GM12878 (cell line): ENCODE measurements at places on chromosomes 5 and 9. TPM values are rescaled to one million over a fixed set of nuclear protein-coding genes. Genes with fewer than 3 reads are reported as not detected.
A peak's percentile ranks its signal among the peaks of the same experiment; 100 is the strongest.

DNA sequence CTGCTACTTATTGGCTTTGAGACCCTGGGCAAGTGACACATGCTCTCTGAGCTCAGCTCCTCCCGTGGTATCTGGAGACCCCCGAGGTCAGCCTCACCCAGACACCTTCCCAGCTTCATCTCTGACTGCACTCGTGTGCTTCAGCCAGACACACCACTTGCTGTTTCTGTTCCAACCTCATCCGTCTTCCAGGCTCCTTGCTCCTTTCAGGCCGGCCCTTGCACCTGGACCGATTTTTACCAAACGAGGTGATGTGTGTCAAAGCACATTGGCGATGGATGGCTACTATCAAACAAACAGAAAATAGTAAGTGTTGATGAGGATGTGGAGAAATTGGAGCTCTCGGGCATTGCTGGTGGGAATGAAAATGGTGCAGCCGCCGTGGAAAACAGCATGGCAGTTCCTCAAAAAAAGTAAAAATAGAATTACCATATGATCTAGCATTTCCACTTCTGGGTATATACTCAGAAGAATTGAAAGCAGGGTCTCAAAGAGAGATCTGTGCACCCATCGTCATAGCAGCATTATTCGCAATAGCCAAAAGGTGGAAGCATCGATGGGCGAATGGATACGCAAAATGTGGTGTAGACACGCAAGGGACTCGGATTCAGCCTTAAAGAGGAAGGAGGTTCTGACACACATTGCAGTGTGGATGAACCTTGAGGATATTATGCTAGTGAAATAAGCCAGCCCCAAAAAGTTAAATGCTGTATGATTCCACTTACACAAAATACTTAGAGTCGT is 96.1 kb upstream of the IER5L start:
- DNase-seq, result no peak

DNA sequence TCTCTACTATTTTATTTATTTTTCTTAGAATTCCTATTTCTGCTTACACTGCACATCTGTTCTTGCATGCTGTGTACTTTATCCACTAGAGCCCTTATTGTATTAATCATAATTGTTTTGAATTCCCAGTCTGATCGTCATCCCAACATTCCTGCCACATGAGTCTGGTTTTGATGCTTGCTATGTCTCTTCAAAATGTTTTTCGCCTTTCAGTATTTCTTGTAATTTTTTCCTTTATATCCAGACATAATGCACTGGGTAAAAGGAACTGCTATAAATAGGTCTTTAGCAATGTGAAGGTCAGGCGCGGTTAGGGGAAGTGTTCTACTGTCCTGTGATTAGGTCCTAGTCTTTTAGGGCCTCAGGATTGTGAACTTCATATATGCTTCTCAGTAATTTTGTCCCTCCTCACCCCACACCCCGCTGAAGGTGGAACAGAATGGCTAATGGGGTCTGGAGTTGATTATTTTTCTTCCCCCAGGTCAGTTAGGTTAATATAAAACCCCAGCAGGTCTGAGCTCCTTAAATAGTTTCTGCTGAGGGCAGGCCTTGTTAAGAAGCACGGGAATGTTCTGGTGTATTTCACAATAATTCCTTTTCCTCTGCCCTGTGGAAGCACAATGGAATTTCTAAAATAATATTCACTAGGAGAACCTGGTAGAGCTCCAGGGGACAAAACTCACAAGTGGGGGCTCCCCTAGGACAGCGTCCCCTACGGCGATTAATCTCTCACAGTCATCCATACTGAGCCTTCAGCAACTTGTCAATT is 146.6 kb upstream of the TUT7 start:
- DNase-seq, result no peak

DNA sequence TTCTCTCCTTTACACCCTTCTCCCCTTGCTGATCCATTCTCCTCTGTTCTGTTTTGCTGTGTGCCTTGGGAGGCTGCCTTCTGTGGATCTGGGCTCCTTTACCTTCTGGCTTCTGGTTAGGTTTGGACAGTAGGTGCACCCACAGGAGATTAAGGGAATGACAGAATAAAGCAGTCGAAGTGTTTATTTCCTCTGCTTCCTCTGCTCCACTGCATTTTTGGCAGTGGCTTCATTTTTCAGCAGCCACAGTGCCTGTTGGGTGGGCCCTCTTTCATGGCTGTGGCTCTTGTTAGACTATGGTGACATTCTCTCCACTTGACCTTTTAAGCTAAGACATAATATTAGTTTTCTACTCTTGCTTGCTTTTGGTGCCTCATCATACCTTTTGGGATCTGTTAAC is 144.1 kb downstream of the CCDC171 start:
- no peak for DNase-seq

The FIBCD1 gene
- polyA plus RNA-seq, result 0.19 and 0.44 TPM in 2 replicates

The CCDC171 gene
- 2.1 and 2.9 TPM in 2 replicates for polyA plus RNA-seq

DNA sequence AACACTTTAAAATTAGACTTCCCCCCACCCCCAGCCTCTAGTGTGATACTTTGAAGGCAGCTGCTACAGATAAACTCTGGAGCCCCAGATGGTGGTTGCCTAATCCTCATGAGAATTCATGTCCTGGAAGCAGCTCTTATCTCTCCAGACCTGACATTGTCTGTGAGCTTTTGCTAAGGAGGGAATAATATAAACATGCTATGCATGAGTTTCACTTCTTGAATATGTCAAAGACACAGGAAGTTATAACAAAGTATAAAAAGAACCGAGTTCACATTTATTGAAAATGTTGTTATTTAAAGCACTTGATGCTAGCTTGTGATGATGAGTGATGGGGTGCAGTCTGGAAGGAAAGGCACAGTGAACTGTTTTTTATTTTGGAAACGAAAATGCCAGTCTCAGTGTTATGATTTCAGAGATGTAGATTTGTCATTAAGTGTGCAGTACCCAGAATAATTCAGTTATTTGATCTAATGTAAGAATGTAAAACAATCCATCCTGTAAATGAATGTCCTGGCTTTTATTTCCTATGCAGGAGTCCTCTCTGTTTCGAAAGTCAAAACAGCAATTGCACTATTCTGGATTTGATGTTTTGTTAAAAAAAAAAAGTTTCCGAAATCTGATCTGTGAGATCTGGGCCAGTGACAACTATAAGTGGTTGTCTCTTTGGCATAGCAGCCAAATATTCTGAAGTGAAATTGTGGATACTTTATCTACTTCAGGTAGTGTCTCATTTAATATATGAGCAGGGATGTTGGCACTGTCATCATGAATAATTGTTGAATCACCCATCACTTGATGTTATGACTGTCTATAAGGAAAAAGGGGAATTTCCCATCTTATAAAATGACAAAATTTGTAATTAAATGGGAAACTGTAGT is 77.0 kb downstream of the ZCCHC7 start:
- DNase-seq, result peak; percentile 79

DNA sequence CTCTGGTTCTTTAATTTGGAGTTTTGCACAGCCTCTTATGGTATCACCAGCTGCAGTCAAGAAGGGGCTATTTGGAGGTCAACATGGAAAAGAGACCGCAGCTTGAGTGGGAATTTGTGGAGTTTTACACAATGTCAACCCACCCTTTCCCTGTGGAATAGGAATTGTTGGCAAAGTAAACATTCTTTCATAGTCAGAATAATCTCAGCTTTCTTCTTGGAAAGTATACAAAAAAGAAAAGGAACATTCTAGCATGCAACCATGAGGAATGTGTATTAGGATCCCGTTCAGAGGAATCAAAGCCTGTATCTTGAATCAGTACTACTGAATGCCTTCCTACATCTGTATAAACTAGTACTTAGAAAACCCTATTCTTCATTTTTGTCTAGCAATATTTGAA is 107.6 kb downstream of the LURAP1L start:
- DNase-seq, result no peak

DNA sequence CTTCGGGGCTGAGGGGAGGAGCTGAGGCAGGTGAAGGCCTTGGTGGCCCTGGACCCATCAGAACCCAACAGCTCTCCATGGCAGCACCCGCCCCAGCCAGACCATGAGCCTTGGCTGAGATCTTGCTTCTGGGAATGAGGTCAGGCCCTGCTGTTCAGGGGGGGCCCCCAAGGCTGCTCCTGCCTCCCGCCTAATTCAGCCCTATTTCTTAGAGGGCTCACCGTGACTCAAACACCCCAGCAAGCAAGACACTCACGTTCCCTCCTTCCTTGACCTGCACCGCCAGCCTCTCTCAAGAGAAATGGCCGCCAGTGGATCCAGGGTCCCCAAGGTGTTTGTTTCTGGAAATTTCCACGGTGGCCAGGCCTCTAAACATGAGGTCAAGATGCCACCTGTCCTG is 61.4 kb upstream of the PPP1R26 start:
- DNase-seq, result no peak

- DNase-seq, result no peak
Measured at GRCh38 chr5:72511366-72511765, 4.2 kb upstream of the ZNF366 start.

DNA sequence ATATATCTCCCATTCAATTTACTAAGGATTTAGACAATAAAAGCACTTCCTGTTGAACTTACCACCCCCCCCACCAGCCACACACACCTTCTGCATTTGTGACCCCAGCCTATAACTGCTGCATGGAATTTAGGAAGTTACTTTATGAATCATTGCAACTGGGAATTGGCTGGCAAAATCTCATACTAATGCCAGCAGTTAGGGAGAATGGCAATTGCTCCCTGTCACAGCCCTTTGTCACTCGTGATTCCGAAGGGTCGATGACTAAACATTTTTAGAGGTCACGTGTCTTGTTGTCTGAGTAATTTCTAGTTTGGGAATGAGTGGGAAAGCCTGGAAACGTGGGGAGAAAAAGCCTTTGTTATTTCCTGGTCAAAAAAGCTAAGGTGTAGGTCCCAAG is 46.6 kb upstream of the PCA3 start:
- no peak for DNase-seq

DNA sequence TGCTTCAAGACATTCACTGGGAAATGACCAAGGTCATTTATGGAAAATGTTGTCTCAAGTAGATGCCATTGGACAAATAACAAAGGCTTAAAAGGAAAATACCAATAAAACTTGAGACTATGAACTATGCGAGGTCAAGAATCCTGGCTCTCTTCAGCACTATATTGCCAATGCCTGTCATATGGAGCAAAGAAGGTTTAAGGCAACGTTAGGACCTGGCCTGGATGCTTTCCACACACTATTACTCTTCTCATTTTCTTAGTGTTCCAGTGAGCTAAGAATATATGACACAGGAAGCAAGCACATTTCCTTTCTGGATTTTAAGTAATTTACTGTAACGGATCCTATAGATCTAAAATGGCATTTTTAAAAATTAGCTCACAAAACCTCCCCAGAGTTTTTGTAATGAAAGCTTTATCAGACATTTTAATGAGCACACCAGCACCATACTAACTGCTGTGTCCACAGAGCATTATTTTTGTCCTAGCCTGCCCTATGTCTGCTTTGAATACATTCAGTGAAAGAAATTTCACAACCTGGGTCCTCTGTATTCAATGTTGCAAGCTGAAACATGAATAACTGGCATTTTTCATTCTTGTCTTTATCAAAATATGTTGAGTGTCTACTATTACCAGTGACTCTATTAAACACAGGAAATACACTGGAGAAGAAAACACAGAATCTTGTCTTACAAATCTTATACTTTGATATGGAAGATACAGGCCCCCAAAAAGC is 315.6 kb downstream of the CETN3 start:
- DNase-seq, result no peak
